Body of pancreas (tissue), 4 donors: ENCODE measurements at places on chromosomes 3 and 15. TPM values are rescaled to one million over a fixed set of nuclear protein-coding genes. Genes with fewer than 3 reads are reported as not detected.

- DNase-seq, result no peak
These were observed 121.1 kb downstream of the PDCD6IP start for GRCh38 chr3:33919312-33920120.

GRCh38 chr3:148005456-148005855, 596.3 kb downstream of the ZIC1 start:
- DNase-seq, result no peak

Gene TRPC1
- 7.5 TPM for total RNA-seq

- no peak for DNase-seq
These were observed 269.0 kb downstream of the ZNF385D start for GRCh38 chr3:21481991-21482390.

DNA sequence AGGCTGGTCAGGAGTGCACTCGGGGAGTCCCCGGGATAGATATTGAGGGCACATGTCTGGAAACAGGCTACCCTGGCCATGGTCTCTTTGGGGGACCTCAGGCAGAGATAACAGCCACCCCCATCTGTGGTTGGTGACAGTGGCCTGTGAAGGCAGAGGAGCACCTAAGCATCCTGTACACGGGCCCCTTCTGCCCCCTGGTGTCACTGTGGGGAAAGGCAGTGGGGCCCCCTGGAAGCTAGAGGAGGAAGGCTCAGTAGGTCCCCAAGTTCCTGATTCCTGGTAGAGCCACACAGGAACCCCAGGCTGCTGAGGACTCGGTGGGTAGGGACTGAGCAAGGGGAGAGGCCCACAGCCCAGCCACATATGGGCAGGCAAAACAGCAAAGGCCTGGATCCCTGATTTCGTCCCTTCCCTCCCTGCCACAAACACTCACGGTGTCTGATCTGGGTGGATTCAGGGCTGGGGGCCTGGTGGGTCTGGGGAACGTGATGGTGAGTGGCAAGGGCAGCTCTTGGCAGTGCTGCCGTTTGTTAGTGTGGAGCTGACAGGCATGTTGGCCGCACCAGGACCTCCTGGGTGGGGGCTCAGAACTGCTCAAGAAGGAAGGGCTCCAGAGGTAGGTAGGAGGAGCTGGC, 14.1 kb upstream of the CXCR6 start:
- no peak for DNase-seq

DNA sequence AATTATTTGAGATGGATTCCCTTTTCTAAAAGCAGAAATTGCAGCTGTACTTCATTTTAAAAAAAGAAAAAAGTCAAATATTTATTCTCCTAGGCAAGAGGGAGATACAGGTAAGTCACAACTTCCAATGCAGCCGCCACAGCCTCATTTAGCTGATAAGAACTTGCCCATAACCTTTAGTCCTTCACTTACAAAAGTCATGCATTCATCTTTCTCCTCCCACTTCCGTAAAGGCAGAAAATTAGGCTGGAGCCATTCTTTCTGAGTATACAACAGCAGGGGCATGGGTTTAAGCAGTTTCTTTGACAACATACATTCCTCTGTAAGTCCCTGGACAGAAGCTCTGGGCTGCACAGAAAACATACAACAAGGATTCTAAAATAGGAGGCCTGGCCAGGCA, 4.3 kb downstream of the SUCLG2 start:
- DNase-seq, result no peak

DNA sequence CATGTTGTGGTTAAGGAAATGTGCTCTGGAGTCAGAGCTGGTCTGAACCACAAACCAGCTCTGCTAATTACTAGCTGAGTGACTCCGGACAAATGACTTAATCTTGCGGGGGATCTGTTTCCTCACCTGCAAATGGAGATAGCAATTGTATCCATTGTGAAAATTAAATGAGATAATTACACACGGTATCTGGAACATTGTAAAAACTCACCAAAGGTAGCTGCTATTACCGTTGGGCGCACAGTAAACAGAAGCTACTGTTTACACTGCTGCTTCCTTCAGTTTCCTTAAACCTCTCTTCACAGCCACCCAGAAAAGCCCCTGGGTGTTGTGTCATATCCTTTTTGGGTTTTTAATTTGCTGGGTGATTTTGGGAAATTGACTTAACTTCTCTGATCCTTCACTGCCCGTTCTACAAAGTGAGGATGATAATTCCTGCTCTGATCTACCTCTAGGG, 107.8 kb downstream of the MEGF11 start:
- no peak for DNase-seq

GRCh38 chr15:27223179-27223578, 252.2 kb downstream of the GABRG3 start:
- no peak for DNase-seq

DNA sequence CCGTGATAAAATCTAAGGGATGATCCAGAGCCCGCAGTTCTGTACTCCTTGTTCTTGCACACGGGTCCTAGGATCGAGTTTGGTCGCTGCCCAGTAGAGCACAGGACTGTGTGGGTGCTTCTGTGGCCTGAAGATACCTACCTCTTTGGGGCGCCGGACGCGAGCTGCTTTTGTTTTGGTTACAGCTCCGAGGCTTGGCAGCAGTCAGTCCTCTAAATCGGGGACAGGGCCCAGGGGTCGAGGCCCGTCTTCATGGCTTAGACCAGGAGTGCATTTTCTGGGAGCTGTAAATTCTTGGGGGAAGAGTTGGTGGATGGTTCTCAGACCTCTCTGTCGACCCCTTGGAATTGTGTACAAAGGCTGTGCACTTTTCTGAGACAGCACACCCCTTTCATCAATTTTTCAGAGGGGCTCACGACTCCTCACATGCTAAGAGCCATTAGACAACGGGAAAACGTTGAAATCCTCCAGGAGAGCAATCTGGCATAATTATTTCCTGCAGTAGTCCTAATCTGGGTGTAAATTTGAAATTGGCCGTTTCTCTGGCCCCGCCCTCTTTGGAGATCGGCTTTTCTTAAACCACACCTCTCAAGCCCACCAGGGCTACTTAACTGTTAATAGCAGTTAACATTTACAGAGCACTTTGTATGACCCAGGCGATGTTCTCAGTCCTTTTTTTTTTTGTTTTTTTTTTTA, 928 bp downstream of the CEP97 start:
- DNase-seq, result peak; percentile 17

Gene CPEB1
- not detected for total RNA-seq

DNA sequence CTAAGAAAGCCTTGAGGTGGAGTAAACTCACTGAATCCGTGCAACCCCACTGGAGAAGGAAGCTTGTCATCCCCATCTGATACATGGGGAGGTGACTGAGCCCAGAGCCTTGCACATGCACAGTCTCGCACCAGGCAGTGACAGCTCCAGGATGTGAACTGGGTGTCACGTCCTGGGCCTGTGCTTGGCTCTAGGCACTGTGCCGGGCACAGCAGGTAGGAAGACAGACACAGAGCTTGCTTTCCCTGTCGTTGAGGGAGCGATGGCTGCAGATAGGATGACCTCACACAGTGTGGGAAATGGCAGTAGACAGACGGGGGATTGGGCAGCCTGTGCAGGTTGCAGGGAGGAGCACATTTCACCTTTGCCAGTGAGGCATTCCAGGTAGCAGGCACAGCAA, 12.2 kb upstream of the ATP2B2 start:
- no peak for DNase-seq

DNA sequence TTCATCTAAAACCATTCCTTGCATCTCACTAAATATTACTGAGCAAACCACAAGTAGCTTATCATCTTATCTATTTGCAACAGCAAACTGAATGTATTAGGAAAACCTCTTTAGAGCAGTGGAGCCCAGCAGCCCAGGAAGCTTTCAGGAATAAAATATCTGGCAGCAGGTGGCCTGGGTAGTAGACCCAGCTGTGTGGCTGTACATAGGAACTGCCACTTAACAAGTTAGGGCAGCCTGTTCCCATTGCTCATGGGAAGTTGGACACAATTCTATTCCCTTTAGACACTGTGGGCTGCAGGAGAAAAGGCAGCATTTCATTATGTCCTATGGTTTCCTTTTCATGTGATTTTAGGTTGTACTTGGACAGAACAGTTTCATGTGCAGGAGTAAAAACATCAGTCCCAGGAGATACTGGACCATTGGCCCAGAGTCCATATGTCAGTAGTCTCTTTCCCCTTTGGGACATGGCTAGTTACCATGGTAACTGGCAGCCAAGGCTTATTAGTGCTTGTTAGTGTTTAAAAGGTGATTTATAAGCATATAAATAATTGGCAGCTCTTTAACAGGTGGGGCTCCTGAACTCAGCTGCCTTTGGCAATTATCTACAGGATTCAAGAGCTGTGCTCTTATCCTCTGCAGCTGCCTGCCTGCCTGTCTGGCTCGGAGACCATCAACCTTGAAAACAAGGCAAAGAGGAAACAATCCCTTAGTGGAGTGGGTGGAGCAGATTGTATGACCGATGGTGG, 28.9 kb upstream of the LSAMP start:
- DNase-seq, result no peak

DNA sequence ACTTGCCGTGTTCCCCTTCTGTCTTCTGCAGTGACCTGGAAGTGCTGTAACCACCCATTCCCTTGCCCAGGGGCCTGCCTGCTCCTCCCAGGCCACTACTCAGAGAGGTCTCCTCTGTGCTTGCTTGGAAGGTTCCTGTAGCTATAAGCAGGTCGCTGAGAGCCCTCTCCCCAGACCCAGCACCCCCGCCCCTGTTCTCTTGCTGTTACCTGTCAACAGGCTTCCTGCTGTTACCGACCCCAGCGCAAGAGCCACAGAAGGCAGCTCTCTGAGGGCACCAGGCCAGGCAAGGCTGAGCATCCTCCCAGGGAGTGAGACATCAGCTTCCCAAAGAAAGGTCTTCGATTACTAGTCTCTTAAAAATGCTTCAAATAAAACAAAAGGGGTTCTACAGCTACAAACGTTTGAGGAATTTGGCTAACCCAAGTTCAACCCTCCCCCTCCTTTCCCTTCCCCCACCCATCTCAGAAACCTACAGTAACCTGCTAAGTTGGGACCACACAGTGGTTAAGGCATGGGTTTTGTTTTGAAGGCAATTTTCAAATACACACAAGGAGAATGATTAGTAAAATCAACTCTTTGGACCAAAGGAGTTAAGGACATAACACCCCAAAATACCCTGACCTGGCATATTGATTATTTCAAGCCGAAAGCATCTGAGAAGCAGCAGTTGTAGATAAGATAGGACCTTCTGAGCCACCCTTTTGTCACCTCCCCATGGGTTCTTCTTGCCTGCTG, 74.9 kb upstream of the MFGE8 start:
- no peak for DNase-seq
